SJSA1 (cell line): ENCODE measurements at places on chromosomes 7 and 10.

GRCh38 chr10:132664407-132664806, 121.5 kb downstream of the NKX6-2 start:
- DNase-seq, result no peak

DNA sequence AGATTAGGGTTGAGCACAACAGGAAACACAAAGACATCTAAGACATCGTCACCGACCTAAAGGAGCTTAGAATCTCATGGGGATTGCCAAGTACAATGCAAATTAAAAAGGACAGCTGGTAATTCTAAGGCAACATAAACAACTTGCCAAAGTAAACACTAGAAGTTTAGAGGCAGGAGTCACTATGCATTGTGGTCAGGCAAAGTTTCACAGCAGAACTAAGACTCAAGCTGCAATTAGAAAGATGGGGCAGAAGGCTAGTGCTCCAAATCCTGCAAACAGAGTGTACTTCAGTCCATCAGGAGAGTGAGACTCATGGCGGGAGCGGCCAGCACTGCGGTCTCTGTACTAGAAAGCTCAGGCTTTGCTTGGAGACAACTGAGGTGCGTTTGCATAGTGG, 52.7 kb downstream of the HIPK2 start:
- peak; percentile 55 for DNase-seq

GRCh38 chr7:130894146-130894908, 160.3 kb upstream of the KLF14 start:
- DNase-seq, result peak; percentile 77

DNA sequence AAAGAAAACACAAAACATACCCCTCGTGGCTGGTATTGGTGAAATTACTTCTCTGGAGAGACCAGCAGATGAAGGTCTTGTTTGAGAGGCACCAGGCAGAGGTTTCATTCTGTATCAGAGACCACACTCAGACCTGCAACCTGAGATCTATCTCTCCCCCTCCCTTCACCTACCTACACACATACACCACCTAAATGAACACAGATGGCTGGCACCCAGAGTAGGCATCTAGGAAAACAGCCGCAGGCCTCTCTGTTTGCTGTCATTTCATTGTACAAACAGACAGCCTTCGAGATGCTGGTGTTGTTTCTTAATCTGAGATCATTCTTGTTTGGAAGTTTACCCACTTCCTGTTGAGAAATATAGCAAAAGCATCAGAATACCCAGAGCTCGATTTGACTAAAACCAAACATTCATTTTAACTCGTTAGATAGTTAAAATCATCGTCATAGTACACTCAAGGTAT, 173.9 kb upstream of the SLC25A13 start:
- DNase-seq, result no peak

DNA sequence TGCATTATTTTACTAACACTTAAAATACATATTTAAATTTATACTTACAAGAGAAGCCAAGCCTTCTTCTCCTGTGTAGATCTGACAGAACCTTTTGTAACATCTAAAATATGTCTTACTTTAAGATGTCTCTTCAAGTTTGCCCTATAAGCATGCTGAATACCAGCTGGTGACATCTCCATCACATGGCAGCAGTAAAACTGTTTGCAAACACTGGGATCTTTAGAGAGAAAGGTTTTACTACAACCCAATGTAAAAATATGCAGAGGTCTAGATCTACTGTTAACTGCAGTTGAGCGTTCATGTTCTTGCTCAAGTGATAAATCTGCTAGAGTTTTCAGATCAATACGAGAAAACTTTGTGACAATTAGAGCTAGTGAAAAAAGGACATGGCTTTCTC, 23.2 kb downstream of the PDZD8 start:
- DNase-seq, result no peak
